ENCODE measurements at places on chromosomes 7 and 10. TPM values are rescaled to one million over a fixed set of nuclear protein-coding genes. Genes with fewer than 3 reads are reported as not detected.

DNA sequence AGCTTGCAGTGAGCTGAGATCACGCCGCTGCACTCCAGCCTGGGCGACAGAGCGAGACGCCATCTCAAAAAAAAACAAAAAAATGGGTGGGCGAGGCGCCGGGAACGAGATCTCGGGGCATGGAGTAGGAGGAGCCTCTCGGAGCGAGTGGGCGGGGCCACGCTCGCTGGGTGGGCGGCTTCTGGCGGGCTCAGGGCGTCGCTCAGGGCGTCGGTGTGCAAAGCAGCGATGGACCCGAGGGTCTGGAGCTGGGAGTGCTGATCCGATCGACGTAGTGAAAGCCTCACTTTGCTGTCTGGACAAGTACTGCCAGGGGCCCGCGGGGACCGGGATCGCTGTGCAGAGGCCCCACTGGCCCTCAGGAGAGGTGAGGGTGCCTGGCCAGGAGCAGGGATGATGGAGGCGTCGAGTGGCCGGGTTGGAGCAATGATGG, 22.6 kb upstream of the AMZ1 start:
- H3K36me3 ChIP-seq, result no peaks in the 10 kb centered on the region
- DNase-seq, result no peak
- H3K4me1 ChIP-seq, result no peaks in the 10 kb centered on the region
- peaks cover 3% of the 10 kb centered on the region for H3K27me3 ChIP-seq
- no peak overlapping the region for H3K27ac ChIP-seq

DNA sequence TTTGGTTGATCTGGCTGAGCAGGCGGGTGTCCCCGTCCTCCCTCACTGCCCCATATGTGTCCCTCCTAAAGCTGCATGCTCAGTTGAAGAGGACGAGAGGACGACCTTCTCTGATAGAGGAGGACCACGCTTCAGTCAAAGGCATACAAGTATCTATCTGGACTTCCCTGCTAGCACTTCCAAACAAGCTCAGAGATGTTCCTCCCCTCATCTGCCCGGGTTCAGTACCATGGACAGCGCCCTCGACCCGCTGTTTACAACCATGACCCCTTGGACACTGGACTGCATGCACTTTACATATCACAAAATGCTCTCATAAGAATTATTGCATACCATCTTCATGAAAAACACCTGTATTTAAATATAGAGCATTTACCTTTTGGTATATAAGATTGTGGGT, 26.9 kb upstream of the TRIM56 start:
- H3K4me3 ChIP-seq, result no peak overlapping the region
- H3K4me1 ChIP-seq, result no peaks in the 10 kb centered on the region
- no peak overlapping the region for H3K27ac ChIP-seq

DNA sequence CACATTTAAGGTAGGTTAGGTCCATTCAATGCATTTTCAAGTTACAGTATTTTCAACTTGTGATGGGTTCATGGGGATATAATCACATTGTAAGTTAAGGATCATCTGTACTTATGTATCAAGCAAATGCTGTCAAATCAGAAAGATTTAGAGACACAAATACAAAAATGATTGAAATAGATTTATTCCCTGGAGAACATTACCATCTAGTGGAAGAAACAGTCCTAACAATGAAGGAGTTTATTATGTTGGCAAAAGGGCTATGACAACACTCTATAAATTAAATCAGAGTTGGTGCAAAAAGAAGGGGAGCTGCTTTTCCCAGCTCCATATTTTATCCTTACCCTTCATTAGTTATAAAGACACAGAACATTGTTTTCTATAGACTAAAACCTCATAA, 69.0 kb downstream of the PRSS58 start:
- H3K4me3 ChIP-seq, result no peak overlapping the region
- H3K27me3 ChIP-seq, result no peaks in the 10 kb centered on the region
- DNase-seq, result no peak
- H3K4me1 ChIP-seq, result no peaks in the 10 kb centered on the region
- H3K27ac ChIP-seq, result no peak overlapping the region

DNA sequence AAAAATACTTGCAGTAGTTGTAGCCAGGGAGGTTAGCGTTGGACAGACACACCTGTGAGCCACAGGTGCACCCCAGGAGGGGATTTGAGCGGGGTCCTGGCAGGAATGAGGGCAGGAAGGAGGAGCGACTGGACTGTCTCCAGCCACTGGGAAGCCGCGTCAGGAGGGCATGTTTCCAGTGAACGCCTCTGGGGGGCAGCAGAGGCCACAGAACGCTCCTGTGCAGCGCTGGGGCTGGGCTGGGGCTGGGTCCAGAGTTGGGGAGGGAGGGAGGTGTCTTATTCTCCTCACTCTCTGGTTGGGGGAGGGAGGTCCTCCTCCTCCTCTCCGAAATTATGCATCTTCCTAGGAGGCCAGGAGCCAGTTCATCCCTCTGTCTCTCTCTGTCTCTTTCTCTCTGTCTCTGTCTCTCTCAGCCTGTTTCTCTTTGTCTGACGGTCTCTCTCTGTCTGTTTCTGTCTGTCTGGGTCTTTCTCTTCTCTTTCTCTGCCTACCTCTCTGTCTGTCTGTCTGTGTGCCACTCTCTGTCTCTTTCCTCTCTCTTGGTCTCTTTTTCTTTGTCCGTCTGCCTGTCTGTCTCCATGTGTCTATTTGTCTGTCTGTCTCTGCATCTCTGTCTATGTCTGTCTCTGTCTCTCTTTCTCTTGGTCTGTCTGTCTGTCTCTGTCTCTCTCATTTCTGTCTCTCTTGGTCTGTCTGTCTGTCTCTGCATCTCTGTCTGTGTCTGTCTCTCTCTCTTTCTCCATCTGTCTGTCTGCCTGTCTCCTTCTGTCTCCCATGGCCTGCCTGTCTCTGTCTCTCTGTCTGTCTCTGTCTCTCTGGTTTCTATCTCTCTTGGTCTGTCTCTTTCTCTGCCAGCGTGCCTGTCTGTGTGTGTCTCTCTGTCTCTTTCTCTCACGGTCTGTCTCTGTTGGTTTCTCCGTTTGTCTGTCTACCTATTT, 9.9 kb upstream of the PSMG3 start:
- no peak overlapping the region for H3K4me3 ChIP-seq
- DNase-seq, result peak; percentile 97
- H3K27ac ChIP-seq, result no peak overlapping the region
- H3K4me1 ChIP-seq, result no peaks in the 10 kb centered on the region

- H3K4me3 ChIP-seq, result no peak overlapping the region
- H3K27ac ChIP-seq, result no peak overlapping the region
- peaks cover 55% of the 10 kb centered on the region for H3K27me3 ChIP-seq
Measured at GRCh38 chr7:29146888-29147609, 712 bp upstream of the CPVL start.

DNA sequence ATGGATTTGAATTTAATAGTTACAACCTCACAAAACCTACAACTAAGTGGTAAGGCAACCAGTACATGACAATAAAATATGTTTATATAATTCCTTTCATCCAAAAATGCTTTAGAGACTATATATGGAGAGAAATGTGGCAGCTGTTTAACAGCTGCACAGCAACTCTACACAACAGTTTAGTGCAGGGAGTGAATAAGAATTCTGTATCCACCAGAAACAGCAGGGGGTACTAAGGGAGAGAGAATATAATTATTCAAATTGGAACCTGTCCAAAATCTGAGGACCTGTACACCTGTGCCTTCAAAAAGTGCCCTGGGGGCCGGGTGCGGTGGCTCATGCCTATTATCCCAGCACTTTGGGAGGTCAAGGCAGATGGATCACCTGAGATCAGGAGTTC, 49.6 kb downstream of the POLL start:
- H3K4me3 ChIP-seq, result no peak overlapping the region
- H3K27me3 ChIP-seq, result no peaks in the 10 kb centered on the region
- peaks cover 11% of the 10 kb centered on the region for H3K36me3 ChIP-seq
- H3K27ac ChIP-seq, result no peak overlapping the region
- DNase-seq, result no peak

DNA sequence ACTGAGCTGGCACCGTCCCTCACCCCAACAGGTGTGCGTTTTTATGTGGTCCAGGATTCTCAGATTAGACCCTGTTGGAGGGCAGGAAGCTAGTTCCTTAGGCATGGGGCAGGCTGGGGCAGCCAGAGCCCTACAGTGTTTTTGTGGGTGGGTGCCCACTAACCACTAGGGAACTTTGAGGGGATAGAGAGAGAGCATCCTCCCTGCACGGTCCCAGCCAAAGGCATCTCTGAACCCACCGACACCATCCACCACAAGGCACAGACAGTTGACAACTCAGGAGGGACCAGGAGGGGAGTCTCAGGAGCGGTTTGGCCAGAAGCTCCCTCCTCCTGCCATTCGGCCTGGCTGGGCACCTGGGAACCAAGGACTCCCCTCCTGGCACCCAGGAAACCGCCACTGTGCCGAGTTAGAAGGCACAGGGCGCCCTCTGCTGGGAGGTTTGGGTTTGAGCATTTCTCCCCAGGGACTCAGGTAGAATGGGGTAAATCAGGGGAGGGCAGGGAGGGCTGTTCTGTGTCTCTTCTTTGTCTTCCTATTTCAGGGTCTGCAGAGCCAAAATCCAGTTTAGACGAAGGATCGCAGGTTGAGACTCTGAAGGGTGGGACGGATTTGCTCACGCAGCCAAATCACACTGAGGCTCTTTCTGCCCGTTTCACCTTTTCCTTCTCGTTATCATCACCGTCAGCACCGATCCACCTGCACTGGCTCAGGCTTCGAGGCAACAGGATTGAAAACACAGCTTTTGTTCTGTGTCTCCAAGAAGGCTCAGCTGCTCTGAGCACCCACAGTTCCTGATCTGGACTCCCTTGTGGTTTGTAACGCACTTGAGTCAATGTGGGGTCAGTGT, 84.8 kb upstream of the COL13A1 start:
- H3K27ac ChIP-seq, result no peak overlapping the region
- no peak overlapping the region for H3K4me3 ChIP-seq
- peaks cover 9% of the 10 kb centered on the region for H3K4me1 ChIP-seq
- DNase-seq, result peak; percentile 80
- no peaks in the 10 kb centered on the region for H3K36me3 ChIP-seq

- no peaks in the 10 kb centered on the region for H3K4me1 ChIP-seq
- peak; percentile 81 for DNase-seq
- no peak overlapping the region for H3K27ac ChIP-seq
- H3K36me3 ChIP-seq, result peaks cover 3% of the 10 kb centered on the region
- H3K27me3 ChIP-seq, result no peaks in the 10 kb centered on the region
Measured at GRCh38 chr10:132546567-132547420, 9.2 kb downstream of the INPP5A start.

- no peak overlapping the region for H3K27ac ChIP-seq
- no peaks in the 10 kb centered on the region for H3K27me3 ChIP-seq
- no peaks in the 10 kb centered on the region for H3K4me1 ChIP-seq
- no peak overlapping the region for H3K4me3 ChIP-seq
Measured at GRCh38 chr10:61931620-61932332, 30.3 kb downstream of the ARID5B start.

- no peak overlapping the region for H3K4me3 ChIP-seq
- H3K36me3 ChIP-seq, result no peaks in the 10 kb centered on the region
- no peak for DNase-seq
- no peaks in the 10 kb centered on the region for H3K27me3 ChIP-seq
- no peaks in the 10 kb centered on the region for H3K4me1 ChIP-seq
Measured at GRCh38 chr7:91046322-91047089, 217.7 kb upstream of the FZD1 start.

DNA sequence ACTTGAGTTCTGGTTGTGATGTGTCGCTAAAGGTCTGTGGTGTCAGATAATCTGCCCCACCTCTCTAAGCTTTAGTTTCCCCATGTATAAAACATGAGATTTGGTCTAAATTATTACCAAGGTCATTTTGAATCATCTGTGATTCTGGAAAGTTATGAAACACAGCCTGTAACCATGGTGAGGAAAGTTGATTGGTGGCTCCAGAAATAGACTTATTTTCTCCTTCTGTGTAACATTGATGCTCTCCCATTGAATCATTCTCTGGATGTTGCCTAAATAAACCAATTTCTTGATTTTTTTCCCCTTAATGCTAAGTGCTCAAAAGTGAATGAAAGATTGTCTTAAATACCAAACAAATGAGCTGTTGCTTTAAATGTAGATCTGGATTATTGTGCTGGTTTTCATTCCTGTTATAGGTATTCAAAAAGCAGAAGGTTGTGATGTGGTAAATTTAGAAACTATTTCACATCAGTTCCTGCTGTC, 30.0 kb upstream of the PCGF5 start:
- H3K27ac ChIP-seq, result peak overlapping the region; percentile 93
- peak; percentile 87 for DNase-seq
- H3K4me3 ChIP-seq, result no peak overlapping the region
- no peaks in the 10 kb centered on the region for H3K36me3 ChIP-seq
- H3K27me3 ChIP-seq, result no peaks in the 10 kb centered on the region

DNA sequence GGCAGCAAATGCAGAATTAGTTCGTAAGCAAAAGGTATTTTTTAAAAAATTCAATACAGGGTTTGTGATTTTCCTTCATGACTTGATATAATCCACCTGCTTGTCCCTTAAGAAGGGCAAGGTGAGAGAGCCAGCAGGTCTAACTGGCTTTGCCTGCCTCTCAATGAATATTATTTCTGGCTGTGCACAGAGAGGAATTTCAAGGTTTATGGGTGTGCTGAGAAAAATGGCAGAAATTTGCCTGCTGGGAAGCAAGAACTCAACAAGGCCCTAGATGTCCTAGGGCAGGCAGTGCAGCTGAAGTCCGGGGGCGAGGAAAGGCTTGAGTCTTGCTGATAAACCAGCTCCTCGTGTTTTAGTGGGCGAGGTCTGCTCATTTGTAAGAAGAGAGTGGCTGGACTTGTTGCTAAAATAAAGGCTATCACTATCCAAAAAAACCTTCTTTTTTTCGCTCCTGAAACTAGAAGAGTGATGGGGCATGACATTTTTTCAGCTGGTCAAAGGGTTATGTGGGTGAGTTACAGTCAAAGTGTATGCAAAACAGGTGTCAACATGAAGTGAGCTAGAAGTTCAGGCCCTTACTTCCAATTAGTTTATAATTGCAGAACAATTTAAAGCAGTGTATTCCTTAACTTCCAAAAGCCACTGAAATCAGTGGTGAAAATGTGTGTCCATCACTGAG, 385.8 kb upstream of the KLF6 start:
- no peaks in the 10 kb centered on the region for H3K36me3 ChIP-seq
- peak; percentile 51 for DNase-seq
- no peaks in the 10 kb centered on the region for H3K4me1 ChIP-seq
- no peak overlapping the region for H3K27ac ChIP-seq
- no peaks in the 10 kb centered on the region for H3K27me3 ChIP-seq

- H3K27ac ChIP-seq, result peak overlapping the region; percentile 71
- no peaks in the 10 kb centered on the region for H3K36me3 ChIP-seq
- H3K27me3 ChIP-seq, result no peaks in the 10 kb centered on the region
Measured at GRCh38 chr10:71234970-71235685, 22.8 kb downstream of the UNC5B start.

JAKMIP3 gene
- total RNA-seq, result 0.29 TPM

CYP26C1 gene
- total RNA-seq, result under 0.01 TPM

COL26A1 gene
- total RNA-seq, result not detected

YAE1 gene
- total RNA-seq, result 32.7 TPM

NUTM2A gene
- total RNA-seq, result 0.72 TPM

SFTPA2 gene
- not detected for total RNA-seq

CBX3 gene
- 136 TPM for total RNA-seq

HKDC1 gene
- 2.9 TPM for total RNA-seq

IKZF1 gene
- total RNA-seq, result under 0.01 TPM

ADO gene
- 29.3 TPM for total RNA-seq

NRCAM gene
- total RNA-seq, result 0.88 TPM

NMT2 gene
- total RNA-seq, result 61.0 TPM
